ENCODE measurements at places on chromosomes 7 and 10.

DNA sequence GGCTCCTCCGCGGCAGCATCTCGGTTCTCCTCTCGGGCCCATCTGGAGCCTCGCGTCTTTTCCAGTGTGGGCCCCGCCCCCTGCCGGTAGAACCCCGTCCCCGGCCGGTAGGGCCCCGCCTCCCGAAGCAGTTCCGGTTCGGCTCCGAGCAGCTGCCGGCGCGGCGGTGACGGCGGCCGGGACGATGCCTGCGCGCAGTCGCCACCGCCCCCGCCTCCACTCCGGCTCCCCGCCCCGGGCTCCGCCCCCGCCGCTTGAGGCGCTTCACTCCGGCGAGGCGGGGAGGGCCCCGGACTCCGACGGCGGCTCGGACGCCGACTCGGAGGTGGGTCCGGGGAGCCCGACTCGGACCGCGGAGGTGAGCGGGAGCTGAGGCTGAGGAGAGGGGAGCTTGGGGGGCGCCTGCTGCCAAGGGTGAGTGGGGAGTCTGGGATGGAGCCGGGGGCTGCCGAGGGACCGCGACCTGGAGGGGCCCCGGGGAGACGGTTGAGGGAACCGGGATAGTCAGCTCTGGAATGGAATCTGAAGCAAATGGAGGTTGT is at the start of gene SAMD8:
Gene SAMD8, plus strand, starts transcription at position 292 of the 542 bp plus-strand sequence. CDS start 38,873 bp downstream, outside the sequence.
- DNase-seq, result no peak

DNA sequence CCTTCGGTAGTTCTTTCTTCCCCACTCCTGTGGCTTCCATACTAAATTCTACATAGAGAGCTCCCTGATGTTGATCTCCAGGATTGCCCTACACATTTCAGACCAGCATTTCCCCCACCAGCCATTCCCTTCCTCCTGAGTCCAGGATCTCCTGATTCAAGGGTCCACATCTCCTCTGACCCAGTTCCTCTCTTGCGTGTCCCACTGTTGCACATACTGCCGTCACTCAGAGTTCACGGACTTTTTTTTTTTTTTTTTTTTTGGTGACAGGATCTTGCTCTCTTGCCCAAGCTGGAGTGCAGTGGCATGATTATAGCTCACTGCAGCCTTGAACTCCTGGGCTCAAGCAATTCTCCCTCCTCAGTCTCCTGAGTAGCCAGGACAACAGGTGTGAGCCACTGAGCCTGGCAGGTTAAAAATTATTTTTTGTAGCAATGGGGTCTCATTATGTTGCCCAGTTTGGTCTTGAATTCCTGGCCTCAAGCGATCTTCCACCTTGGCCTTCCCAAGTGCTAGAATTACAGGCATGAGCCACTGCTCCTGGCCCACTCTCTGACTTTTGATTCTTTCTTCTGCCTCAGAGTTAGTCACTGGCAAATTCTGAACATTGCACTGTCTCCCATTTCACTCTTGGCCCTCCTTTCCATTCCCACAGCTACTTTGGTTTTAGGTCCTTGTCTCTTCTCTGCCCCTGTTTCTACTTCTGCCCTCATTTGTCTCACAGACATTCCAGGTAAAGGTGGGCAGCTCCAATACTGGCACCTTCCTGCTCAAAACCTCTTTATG is 29.6 kb upstream of the ZRANB1 start:
- no peak for DNase-seq

GRCh38 chr7:12139416-12139815 is 71.7 kb upstream of the TMEM106B start:
- no peak for DNase-seq

DNA sequence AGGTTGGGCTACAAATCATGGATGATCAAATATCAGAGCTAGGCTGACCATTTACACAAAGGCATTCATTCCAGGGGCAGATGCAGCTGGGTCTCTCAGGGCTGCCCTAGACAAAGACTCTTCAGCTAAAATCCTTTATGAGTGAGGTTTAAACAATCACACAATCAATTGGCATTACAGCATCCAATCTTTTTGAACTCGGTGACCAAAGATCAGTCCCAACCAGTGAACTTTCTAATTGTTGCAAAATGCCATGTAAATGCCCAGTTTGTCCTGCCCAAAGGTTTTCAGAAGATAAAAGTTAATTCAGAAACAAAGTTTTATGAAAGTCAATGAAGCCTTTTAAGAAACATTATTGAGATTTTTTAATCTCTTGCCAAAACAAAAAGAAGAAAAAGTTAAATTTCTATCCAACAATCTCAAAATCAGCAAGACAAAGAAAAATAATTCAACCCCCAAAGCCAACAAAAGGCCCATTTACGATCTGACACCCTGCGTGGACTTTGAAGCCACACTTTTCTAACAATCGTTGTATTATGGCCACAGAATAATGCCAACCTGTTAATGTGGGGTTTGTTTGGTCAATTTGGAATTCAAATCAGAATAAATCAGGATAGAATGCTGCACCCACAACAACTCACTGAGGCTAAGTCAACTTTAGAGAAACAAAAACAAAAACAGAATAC is 40.9 kb downstream of the GPR37 start:
- no peak for DNase-seq

GRCh38 chr7:80374321-80374720 is 137.5 kb downstream of the GNAT3 start:
- no peak for DNase-seq

DNA sequence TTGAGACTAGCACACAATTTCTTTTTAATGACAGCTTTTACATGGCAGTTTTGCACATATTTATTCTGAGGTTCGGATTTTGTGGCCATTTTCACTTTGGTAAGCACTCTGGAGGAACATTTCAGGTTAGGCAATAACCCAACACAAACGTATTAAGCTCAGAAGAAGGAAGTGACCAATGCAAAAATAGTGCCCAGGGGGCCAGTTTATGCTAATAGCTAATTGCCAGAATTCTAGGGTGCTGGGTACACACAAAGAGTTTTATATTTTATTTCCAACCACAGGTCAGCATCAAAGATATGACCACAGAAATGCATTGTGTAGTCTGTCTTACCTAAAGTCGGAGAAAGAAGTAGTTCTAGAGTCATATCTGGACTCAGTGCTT is 8.4 kb upstream of the AGR2 start:
- no peak for DNase-seq

DNA sequence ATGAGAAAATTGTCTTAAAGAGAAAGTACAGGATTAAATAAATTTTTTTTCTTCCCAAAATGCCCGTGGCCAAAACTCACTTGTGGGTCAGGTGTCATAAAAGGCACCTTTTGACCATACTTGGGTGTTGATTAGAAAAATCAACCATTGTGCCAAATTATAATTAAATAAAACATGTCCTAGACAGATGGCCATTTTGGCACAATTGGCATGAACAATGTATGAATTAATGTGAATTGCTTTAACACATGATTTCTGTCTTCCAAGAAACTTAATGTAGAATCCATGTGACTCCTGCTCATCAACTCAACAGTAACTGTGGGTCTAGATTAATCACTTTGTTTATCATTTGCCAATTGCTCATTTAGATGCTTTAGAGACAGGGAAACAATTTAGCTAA is 64.0 kb downstream of the CSTF2T start:
- no peak for DNase-seq

DNA sequence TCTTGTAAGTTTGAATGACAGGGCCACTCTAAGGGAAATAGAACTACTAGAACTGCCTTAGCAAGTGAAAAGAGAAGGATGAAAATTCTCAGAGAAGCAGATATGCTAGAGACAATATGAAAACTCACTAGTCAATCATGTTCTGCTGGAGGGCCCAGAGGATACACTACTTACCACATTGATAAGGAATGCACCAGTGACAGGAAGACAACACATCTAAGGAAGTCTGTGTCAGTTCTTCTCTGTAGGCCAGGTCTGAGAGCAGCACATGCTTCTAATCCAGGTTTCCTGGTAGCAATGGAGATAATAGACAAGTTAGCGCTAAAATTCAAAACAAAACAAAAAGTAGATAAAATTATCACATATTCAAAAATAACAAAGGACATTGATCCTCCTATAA is 235.2 kb upstream of the AKR1E2 start:
- DNase-seq, result no peak

- no peak for DNase-seq
These were observed 15.8 kb downstream of the VENTX start for GRCh38 chr10:133253361-133253955.

GRCh38 chr10:91036807-91037411 is 116.0 kb upstream of the ANKRD1 start:
- no peak for DNase-seq

- DNase-seq, result no peak
These were observed 9.5 kb downstream of the IRF5 start for GRCh38 chr7:128946936-128947830.

DNA sequence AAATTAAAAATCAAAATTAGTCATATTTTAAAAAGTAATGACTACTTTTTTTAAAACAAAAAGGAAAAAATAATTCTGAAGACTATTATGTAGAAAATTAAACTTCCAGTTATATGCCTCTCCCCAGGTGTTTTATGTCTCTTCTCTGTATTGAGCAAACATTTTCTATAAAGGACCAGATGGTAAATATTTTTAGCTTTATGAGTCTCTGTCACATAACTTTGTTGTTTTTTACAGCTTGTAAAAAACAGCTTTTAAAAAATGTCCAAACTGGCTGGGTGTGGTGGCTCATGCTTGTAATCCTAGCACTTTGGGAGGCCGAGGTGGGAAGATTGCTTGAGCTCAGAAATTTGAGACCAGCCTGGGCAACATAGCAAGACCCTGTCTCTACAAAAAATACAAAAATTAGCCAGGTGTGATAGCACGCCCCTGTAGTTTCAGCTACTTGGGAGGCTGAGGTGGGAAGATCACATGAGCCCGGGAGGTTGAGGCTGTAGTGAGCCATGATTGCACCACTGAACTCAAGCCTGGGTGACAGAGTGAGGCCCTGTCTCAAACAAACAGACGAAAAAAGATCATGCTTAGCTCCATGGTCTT is 23.5 kb downstream of the GARS1 start:
- DNase-seq, result no peak

DNA sequence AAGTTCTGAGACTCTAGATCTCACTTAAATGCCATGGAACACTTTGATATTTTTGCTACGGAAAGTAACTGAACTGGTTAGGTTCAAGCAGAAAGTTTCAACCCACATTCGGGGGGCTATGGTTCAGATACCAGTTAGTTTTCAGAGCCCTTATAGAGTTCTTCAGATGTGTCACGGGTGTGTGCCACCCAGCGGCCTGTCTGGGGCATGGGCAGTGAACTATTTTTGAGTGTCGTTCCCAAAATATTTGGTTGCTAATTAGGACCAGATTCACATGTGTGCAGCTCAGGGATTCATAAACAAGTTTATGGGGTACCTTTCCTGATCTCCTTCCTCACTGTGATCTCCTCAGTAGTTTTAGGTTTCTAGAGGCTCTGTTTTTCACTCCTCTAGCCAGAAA is 271.9 kb downstream of the C7orf25 start:
- no peak for DNase-seq

DNA sequence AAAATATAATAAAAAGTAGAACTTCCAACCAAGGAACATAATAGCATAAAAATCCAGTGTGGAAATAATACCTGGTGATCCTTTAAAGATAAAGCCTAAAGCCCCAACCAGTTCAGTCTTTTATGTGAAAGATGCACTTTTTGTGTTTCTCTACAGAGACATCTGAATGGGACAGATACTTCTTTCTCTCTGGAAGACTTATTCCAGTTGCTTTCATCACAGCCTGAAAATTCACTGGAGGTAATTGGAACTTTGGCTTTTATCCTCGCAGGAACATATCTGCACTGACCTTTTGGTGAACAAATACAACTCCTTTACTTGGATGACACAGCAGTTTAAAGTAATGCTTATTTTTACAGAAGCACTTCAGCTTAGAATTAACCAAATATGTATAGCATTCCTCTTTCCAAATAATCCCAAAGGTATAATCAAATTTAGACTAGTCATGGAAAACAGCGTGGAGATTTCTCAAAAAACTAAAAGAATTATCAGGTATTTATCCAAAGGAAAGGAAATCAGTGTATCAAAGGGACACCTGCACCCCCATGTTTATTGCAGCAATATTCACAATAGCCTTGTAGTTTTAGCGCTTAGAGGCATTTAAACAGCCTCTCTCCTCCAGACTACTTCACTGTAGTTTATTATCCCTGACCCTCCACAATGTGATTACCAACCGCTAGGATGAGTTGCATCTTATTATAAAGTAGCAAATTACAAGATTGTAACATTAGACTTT is 16.8 kb downstream of the HNRNPA2B1 start:
- no peak for DNase-seq

- DNase-seq, result no peak
These were observed 228.7 kb downstream of the REEP3 start for GRCh38 chr10:63749915-63750314.

GRCh38 chr10:46033602-46034011 is 3.2 kb upstream of the NCOA4 start:
- no peak for DNase-seq

DNA sequence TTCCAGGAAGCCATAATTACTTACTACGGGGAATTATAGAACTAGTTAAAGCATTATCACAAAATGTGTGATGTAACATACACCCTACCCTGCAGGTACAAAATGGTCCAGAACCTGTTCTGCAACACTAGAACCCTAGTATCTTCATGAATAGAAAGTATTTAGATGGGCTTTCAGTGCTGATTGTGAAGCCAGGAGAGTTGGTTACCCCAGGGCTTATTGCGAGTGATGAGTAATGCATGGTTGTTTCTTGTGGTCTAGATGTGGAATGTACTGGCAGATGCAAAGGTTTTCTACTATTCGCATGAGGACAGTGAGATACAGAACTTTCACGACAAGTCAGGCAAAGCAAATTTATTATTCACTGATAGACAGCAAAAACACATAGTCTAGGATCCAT is 33.6 kb upstream of the AGR3 start:
- no peak for DNase-seq

DNA sequence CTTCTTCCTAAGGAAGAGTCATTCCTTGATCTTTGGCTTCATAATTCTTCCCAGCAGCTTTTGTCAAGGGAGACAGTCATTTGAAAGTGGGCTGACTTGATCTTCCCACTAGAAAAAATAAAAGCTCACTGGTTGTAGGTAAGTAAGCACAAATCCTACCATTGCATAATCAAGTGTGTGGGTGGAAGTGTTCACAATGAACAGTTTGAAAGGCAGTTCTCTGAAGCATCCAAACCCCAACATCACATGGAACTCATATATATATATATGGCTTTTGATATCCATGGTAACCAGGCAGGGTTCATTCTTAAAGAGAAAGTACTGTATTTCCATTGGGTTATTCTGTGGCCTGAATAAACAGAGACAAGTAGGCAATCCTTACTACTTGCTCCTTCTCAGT is 51.6 kb downstream of the ARMH3 start:
- no peak for DNase-seq

DNA sequence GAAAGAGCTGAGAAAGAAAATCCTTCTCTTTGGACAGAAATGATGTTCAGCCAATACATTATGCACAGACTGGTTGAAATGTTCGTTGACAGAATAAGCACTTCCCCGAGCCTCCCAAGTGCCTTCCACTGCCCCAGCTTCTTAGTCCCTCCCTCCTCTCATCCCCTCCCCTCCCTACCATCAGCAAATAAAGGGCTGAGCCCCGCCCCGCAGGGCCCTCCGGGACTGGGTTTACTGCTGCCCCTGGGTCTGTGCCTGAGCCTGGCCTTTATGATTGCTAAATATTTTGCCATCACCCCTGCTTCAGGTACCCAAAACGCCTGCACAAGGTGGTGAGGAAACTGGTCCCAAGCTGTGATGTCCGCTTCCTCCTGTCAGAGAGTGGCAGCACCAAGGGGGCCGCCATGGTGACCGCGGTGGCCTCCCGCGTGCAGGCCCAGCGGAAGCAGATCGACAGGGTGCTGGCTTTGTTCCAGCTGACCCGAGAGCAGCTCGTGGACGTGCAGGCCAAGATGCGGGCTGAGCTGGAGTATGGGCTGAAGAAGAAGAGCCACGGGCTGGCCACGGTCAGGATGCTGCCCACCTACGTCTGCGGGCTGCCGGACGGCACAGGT is 28.1 kb downstream of the HKDC1 start:
- no peak for DNase-seq

- DNase-seq, result no peak
These were observed 468.1 kb downstream of the SORCS3 start for GRCh38 chr10:105109164-105109563.

All from iPS DF 6.9 (cell line).